ENCODE measurements at places on chromosomes 4 and X. TPM values are rescaled to one million over a fixed set of nuclear protein-coding genes. Genes with fewer than 3 reads are reported as not detected.

The CXCL11 gene
- total RNA-seq = not detected

DNA sequence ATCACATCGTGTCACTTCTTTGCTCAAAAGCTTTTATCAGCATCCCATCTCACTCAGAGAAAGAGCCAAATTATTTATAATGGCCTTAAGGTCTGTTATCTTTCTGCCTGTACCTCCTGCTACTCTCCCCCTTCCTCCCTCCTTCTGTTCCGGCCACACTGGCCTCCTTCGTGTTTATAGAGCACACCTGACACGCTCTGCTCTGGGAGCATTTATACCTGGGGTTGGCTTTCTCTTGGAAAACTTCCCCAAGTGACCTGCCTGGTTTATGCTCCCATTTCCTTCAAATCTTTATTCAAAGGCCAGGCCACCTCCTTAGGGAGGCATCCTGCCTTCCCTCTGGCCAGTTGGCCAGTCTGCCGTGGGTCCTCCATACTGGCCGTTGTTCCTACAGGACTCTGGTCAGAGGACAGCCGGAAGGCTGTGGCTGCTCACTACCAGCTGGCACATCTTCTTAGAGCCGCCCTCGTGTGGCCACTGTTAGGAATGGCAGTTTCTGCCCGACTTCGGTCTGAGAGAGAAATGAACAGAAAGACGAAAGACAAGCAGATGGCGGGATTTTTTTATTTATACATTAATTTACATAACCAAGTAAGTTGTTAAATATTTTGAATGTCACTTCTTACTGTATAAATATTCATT, 80.2 kb upstream of the CBLL2 start:
- no peak for DNase-seq

The BMPR1B gene
- 0.45 TPM for total RNA-seq

- no peak for DNase-seq
Measured at GRCh38 chrX:36087366-36087765, 167.8 kb downstream of the CFAP47 start.

DNA sequence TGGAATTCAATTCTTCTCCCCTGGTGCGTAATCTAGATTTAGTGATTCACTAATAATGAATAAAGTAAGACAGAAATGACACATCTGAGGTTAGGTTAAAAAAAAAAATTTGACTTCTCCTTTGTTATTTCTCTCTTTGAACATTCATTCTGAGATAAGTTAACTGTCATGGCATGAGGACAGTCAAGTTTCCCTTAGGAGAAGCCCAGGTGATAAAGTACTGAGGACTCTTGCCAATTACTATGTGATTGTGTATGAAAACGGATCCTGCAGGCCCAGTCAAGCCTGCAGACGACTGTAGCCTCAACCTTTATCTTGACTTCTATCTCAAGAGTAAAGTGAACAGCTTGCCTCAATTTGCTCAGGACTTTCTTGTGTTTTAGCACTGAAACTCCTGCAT, 293.2 kb downstream of the PRR32 start:
- DNase-seq = no peak

GRCh38 chr4:81030981-81031791, 678 bp downstream of the BMP3 start:
- DNase-seq = no peak

DNA sequence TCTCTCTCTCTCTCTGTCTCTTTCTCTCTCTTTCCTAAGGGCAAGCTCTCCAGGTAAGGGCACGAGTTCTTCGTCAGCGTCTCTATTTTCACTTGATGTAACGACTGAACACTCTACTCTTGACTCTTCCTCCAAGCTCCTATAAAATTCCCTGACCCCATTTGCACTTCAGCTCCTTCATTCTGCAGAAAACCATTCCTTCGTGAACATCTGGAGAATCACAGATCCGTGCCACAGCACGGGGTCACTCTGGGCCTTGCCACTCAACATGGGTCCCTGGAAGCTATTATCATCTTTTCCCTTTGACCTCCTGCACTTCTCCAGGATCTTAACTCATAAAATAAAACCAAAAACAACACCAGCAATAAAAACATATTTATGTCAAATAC, 112.0 kb upstream of the LNX1 start:
- DNase-seq = no peak

DNA sequence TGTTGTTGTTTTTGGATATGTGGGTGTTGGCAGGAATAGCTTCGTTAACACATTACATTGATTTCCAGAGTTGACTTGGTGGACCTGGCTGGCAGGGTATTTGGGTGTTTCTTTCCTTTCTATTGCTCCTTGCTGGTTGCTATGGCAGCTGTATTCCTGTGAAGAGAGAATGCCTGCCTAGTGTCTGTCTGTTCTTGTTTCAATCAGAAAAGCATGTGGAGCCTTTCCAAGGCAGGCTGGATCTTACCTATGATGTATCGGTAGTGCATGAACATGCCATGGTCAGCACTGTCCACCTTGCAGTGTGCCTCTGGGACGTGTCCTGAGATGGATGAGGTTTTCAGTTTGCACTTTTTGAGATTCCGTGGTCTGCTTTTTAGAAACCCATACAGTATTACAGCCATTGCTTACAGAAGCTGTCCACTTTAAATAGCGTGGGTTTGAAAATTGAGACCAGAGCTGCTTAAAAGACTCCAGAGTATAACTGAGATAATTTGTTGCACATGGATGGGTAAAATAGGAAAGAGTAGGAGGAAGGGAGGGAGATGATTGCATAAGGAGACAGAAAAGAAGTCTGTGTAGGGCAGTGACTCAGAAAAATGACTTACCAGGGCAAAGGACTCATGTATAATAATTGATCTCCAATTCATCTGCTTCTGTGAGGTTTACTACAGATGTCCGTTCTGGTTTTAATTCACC, 20.0 kb upstream of the AADAT start:
- no peak for DNase-seq

DNA sequence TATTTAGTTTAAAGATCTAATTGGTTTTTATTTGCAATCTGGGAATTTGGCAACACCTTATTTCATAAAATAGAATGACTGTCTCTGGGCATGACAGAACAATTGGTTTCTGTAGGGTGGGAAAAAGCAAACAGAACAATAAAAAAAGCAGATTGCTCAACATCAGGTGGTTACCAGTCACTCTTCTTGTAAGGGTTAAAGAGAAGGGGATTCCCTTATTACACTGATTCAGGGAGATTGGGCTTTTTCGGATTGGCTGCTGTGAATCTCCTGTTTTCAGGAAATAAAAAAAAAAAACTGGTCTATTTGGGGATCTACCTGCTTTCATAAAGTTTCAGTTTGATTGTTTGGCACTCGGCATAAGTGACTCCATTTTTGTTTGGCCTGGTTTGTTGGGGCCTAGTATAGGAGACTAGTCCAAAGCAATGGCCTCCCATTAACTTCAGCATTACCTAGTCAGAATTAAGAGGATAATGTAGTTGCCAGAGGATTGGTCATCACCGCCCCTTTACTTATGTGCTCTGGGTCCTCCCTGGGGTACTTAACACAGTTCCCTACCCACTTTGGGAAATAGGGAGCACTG, 380.5 kb downstream of the IDS start:
- DNase-seq = no peak

GRCh38 chrX:133726211-133726630, 259.2 kb downstream of the GPC3 start:
- DNase-seq = no peak

The TCEAL6 gene
- total RNA-seq = not detected

Data from mesenteric fat pad (tissue), 1 donor.